MV-4-11 (cell line): ENCODE measurements at places on chromosomes 12 and 14.

DNA sequence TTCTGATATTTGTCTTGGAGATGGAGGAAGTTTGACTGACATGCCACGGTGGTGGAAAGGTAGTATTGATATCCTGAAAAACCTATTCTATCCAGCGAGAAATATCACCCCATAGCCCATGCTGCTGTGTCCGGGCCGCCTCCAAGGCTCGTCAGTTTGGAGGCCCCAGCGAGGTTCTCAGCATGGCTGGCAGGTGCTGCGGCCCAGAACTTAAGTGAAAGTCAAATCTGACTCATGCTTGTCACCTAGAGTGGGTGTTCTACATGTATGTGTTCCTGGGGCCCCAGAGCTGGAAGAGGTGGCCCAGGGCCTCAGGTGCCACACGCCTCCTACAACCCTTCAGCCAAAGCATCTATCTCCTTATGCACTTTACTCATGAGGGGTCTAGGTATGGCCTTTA lies 92.9 kb downstream of the GCH1 start:
- no peak for DNase-seq

- no peak for DNase-seq
Observed at GRCh38 chr12:33488036-33488435, 48.4 kb upstream of the SYT10 start.

DNA sequence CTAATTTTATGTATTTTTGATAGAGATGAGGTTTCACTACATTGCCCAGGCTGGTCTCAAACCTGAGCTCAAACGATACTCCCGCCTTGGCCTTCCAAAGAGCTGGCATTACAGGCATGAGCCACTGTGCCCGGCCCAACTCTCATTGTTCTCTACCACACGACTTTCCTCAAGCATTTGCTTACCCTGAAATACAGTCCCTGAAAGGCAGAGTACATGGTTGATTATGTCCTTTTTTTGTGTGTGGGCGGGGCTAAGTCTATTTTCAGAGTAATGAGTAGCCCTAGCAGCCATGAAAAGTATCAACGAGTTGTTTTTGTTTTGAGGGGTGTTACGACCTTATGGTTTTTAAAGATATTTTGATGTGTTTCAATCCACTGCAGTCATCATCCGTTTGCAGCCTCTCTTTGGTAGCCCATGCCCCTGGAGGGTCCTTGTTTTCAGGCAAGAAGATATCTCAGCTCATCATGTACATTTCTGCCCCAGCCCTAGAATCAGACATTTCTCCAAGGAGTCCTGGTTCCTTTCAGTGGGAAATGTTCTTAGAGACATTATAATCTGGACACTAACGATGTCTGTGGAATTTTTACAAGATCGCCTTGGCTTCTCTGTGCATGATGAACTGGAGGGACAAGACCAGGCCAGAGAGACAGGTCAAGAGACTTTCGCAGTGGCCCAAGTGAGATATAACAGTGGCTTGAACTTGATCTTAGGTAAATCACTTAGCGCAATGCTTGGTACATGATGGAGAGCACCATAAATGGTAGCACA lies 8.7 kb downstream of the ACACB start:
- DNase-seq = no peak

GRCh38 chr12:58413794-58414193 lies 472.4 kb downstream of the ATP23 start:
- no peak for DNase-seq

DNA sequence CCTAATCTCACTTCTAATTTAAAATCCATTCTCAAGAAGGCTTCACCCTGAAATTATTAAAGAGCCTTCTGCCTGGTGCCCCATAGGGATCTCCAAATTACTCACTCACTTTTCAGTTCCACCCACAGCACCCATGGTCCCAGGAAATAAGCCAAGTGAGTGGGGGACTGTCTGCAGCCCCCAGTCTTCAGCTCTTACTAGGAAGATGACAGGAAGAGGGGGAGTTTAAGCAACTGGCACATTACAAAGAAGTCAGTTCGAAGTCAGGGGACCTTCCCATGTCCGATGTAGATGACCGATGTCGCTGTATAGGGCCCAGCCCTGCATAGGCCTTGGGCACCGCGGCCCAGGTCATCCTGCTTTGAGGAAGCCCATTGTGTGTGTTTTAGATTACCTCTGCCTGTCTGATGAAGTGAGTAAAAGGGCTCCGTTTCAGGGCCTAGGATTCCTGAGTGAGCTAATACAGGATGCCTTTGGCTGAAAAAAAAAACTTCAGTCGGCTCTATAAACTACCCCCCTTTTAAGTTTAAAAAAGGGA lies 1.9 kb downstream of the ACTN1 start:
- peak; percentile 41 for DNase-seq

- no peak for DNase-seq
Observed at GRCh38 chr12:64780132-64780530, 20.9 kb upstream of the GNS start.

DNA sequence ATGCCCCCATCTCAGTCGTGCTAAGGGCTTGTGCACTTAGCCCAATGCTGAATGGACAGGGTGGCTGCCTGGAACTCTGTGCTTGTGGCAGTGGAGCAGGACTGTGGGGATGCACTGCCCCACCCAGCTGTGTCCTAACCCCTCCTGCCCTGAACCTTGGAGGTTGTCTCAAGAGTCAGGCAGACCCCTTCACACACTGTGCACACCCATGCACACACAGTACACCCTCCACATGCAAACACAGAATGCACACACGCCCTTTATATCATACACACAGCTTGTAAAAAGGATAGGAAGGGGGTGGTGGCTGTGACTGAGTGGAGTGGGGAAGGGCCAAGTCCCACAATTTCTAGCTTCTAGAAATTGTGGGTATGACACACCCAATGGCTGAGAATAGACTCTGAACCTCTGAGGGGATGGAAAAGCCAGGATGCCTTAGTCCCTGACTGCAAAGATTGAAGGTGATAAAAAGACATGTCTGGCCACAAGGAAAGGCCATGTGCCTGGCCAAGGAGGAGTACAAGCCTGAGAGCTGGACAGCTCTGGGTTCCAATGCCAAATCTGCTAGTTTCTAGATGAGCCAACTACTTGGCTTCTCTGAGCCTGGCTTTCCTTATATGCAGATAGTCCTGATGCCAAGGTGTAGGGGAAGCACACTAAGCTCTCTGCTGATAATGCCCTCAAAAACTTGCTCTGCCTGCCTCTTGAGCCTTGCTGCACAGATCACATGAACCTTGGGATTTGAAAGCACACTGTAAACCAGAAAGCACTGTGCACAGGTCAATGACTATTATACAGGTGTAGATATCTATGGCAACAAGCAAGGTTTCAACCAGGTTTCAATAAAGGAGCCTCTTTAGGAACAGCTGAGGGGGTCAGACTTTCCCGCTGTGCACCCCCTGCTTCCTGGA lies 8.4 kb downstream of the KRT8 start:
- no peak for DNase-seq

- DNase-seq = no peak
Observed at GRCh38 chr14:105495990-105496830, 5.2 kb downstream of the TEDC1 start.

GRCh38 chr14:35205737-35206136 lies 83.4 kb downstream of the PRORP start:
- DNase-seq = no peak

- peak; percentile 46 for DNase-seq
Observed at GRCh38 chr12:96445691-96446583, 43.4 kb upstream of the CFAP54 start.

- DNase-seq = no peak
Observed at GRCh38 chr12:66956300-66956699, 277.4 kb upstream of the GRIP1 start.

GRCh38 chr12:67807814-67808213 lies 159.3 kb downstream of the DYRK2 start:
- DNase-seq = no peak

GRCh38 chr14:68905107-68905895 lies 73.8 kb downstream of the ACTN1 start:
- no peak for DNase-seq

DNA sequence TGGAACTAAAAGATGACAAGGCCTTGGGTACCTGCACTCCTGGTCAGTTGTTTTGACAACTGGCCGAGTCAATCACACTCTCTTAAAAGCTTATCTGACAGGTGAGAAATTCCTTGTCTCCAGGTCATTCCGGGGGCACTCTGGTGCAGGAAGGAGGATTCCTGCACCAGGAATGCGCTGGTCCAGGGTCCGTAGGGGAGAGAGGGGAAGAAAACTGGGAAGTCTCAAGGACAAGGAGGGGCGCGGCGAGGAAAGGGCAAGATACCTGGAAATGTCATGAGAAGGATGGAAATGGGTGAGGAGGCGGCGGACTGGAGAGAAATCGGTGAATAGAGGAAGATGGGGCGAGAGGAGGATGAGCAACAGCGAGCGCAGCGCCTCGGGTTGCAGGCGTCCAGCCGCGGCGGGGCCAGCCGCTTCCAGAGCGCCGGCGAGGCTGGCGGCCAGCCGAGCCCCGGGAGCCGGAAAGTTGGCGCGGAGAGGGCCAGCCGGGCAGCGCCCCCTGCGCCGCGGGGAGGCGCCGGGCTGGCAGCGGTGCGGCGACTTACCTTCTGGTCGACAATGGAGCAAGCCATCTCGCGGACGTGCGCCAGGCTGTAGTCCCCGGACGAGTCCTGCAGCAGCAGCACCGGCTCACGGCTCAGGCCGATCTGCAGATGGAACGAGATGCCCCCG lies 809 bp downstream of the PRKD1 start:
- DNase-seq = no peak

DNA sequence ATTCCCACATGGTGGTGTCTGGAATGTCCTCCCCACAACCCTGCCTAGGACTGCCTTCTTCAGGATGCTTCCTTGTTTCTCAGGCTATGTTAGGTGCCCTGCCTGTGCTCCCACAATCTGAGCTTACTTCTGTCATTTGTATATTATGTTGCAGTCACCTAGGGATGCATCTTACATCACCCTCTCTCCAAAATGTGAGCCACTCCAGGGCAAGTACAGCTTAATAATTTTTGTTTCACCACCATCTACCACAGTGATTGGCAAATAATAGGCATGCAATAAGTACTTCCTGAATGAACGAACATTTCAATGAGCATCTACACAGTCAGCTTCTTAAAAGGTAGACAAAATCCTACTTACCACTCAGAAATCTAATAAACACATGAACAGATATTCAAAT lies 37.6 kb downstream of the ZFYVE26 start:
- no peak for DNase-seq

DNA sequence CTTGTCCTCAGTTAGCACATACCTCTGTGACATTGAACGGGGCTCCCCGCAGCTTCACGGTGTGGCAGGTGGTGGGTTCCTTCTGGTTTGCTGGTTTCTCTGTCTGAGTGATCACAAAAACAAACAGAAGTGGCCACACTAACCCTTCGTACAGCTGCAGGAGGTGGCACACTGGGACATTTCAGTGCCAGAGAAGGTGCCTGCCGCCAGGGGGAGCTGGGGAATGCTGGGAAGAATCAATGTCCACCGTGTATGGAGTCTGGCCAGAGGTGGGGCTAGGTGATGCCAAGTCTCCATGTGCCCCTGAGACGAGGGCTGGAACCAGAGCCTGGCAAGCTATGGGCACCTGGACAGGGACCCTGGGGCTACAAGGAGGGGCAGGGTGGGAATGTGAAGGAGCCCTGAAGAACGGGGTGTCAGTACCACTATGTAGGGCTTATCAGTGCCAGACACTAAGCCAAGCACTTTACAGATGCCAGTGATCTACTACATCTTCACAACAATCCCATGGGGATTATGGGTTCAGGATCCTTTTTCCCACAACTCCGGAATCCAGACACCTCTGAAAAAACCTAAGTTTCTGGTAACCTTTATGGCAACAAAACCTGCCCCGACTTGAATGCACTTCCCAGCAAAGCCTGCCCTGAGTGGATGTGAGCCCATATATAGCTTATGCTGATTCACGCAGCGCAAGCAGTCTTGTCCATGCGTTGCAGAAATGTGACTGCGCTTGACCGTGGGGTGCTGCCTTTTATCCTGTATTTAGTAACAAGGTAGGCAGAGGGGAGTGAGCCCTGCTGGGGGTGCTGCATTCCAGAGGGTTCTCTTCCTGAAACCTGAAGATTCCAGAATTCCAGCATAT lies 10.8 kb downstream of the RBM19 start:
- no peak for DNase-seq

DNA sequence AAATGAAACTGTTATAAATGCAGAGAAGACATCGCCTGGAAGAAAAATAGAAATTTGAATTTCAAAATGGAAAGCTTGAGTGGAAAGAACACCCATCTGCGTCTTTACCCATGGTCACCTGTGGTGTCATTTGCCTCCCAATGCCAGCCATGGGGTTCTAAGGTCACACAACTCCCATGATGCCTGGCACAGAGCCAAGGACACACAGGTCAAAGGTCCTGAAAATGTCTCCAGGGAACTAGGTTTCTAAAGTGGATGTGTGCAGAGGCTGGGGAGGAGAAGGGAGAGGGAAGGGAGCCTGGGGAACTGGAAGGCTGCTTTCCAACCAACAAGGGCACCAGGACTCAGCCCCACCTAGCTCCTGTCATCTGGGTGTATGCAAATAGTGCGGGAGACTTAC lies 724.0 kb upstream of the TMEM132C start:
- no peak for DNase-seq

GRCh38 chr14:68342216-68342763 lies 450.6 kb downstream of the ZFP36L1 start:
- no peak for DNase-seq

DNA sequence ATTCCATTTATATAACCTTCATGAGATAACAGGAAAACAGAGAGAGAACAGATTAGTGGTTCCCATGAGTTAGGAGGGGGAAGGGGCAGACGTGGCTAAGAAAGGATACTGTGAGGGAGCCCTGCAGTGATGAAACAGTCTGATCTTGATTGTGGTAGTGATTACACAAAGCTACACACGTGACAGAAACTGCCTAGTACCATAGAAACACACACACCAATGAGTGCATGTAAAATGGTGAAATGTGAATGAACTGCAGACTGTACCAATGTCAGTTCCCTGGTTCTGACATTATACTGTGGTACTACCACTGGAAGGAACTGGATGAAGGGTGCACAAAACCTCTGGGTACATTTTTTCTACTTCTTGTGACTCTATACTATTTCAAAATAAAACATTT lies 36.9 kb downstream of the NRDE2 start:
- DNase-seq = peak; percentile 94

- no peak for DNase-seq
Observed at GRCh38 chr14:52031781-52032180, 37.1 kb downstream of the NID2 start.

DNA sequence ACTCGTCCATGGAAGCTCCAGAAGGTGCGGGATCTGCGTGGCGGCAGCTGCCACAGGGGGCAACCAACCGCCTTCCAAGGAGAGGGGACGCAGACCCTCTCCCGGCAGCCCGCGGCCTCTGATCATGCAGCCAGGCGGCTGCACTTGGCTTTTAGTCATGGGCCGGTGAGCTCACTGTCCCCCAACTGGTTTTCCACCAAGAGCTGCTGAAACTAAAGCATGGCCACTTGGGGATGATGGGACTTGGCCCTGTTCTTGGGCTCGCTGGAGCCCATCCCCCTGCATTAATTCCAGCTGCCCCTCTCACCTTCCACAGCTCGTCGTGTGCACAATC lies 39.1 kb downstream of the CCDC85C start:
- DNase-seq = no peak

- no peak for DNase-seq
Observed at GRCh38 chr14:94612174-94612573, at the start of gene SERPINA3. TSS of gene SERPINA3 (plus strand) at chr14:94612391. CDS start at chr14:94614442, 2,051 bp downstream.

DNA sequence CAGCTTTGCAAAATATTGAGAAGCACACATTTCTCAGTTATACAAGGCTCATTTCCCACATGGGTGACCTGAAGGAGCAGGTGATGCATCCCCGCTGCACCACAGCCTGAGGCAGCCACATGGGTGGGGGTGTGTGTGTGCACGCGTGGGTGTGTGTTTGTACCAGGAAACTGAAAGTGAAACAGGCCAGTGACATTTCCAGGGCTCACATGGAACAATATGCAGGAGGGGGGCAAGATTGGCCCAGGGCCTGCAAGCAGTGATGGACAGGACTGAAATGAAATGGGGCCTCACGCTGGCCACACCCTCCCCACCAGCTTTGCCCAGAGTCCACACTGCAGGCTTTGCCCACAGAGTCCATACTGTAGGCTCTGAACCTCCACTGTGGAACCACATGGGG lies 154.2 kb upstream of the PARP11 start:
- DNase-seq = no peak
